ENCODE measurements at places on chromosomes 7 and 10. TPM values are rescaled to one million over a fixed set of nuclear protein-coding genes. Genes with fewer than 3 reads are reported as not detected.

DNA sequence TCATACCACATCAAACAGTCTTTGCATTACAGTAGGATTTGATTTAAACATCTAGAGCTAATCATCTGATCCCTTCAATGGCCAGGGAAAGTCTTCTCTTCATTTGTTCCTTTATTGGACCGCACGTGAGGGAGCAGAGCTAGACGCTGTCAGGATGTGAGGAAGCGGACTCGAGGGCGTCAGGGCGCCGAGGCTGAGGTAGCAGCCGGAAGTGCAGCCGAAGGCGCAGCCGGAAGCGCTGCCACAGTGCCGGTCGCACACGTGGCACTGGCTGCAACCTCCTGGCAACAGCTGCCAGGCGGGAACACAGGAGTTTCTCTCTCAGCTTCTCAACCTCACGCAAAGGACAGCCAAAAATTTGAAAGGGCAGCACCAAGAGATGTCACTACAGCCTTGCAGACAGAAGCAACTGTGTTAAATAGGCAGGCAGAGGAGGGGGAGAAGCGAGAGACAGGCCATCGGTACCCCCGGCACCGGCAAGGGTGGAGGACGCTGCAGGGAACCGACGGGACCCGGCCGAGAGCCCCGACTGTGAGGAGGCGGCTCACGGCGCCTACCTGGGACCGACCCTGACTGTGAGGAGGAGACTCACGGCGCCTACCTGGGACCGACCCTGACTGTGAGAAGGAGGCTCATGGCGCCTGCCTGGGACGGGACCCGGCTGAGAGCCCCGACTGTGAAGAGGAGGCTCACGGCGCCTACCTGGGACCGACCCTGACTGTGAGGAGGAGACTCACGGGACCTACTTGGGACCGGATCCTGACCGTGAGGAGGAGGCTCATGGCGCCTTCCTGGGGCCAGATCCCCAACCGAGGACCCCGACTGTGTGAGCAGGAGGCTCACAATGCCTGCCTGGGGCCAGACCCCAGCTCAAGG lies 32.3 kb downstream of the VIPR2 start:
- no peak overlapping the region for H3K4me3 ChIP-seq
- H3K27me3 ChIP-seq: no peaks in the 10 kb centered on the region
- H3K36me3 ChIP-seq: no peaks in the 10 kb centered on the region
- H3K27ac ChIP-seq: no peak overlapping the region
- DNase-seq: no peak

DNA sequence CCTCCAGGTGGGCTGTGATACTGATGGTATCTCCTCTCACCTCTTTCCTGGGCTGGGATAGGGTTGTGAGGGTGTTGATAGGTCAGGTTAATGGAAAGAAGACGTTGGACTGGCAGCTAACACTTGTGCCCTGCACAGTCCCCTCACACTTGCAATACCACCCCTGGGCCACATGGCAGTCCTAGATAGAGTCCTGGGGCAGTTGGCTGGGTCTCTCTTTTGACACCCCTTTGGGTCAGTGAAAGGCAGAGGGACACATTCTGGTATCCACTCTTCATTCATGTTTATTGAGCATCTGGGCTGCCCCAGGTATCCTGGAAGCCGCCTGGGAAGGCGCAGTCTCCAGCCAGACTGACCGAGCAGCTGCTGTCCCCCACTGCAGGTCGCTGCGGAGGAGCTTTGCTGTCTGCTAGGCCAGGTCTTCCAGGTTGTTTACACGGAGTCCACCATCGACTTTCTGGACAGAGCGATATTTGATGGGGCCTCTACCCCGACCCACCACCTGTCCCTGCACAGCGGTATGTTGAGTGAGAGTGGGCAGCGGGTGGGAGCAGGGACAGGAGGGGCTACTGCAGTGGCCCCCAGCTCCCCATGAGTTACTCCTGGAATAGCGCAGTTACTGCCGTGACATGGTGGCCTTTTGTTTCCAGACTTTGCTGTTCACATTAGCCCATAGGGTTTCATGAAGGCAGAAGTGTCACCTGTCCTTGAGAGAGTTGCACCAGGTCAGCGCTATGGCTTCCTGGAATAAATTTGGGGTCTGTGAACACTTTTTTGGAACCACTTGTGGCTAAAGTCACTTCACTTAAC lies 19.1 kb downstream of the NACAD start:
- no peak for DNase-seq
- H3K36me3 ChIP-seq: peaks cover 85% of the 10 kb centered on the region
- no peak overlapping the region for H3K4me3 ChIP-seq
- no peaks in the 10 kb centered on the region for H3K27me3 ChIP-seq
- no peak overlapping the region for H3K27ac ChIP-seq

GRCh38 chr10:89916468-89917215 lies 215.3 kb downstream of the KIF20B start:
- H3K36me3 ChIP-seq: no peaks in the 10 kb centered on the region
- DNase-seq: no peak
- H3K27ac ChIP-seq: no peak overlapping the region
- H3K27me3 ChIP-seq: no peaks in the 10 kb centered on the region
- no peak overlapping the region for H3K4me3 ChIP-seq
- H3K4me1 ChIP-seq: no peaks in the 10 kb centered on the region

PDGFA gene
- total RNA-seq: 26.1 TPM

GRCh38 chr7:92691578-92691977 lies 101.4 kb upstream of the FAM133B start:
- peak; percentile 84 for DNase-seq
- no peaks in the 10 kb centered on the region for H3K27me3 ChIP-seq
- no peak overlapping the region for H3K4me3 ChIP-seq
- H3K27ac ChIP-seq: no peak overlapping the region
- no peaks in the 10 kb centered on the region for H3K36me3 ChIP-seq

GRCh38 chr10:10644676-10645385 lies 372.8 kb upstream of the CELF2 start:
- peaks cover 8% of the 10 kb centered on the region for H3K4me1 ChIP-seq
- peak; percentile 62 for DNase-seq
- no peak overlapping the region for H3K4me3 ChIP-seq
- H3K27me3 ChIP-seq: no peaks in the 10 kb centered on the region
- H3K27ac ChIP-seq: peak overlapping the region; percentile 53

SLC13A1 gene
- total RNA-seq: not detected

GRCh38 chr10:113097036-113097435 lies 147.0 kb downstream of the TCF7L2 start:
- no peak overlapping the region for H3K4me3 ChIP-seq
- H3K27ac ChIP-seq: peak overlapping the region; percentile 63
- H3K36me3 ChIP-seq: peaks cover 26% of the 10 kb centered on the region

DNA sequence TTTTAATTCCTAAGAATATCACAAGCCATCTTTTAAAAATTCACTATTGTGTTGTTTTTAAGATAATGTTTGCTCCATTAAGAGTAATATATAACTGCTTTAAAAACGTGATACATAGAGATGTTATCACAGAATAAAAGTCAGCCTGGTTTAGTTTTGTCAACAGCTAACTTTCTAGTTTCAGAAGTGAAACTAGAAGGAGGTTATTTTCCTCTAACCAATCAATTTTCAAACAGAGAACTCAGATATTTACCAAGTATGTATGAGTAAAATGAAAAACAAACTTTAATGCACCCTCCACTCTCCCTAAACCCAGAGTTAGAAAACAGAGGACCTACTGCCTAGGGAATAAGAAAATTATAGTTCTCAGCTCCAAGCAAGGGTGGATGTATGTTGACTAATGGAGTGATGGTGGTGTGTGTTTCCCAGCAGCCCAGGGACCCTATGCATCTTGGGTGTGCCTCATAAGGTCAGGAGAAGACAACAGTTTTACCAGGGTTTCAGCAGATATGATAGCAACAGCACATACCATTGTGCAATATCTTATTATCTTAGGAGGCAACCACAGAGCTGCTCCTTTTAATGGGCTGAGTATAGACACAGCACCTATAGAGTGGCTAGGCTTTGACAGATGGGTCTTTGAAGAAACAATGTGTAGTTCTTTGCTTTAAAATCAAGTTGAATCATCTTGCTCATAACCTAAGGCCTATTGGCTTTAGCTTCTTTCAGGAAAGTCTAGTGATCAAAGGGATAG lies 58.4 kb downstream of the PTPRZ1 start:
- no peaks in the 10 kb centered on the region for H3K27me3 ChIP-seq
- H3K4me3 ChIP-seq: no peak overlapping the region
- no peak for DNase-seq
- no peak overlapping the region for H3K27ac ChIP-seq

GRCh38 chr7:114972567-114972966 lies 50.7 kb downstream of the MDFIC start:
- no peaks in the 10 kb centered on the region for H3K36me3 ChIP-seq
- no peak overlapping the region for H3K4me3 ChIP-seq
- no peak for DNase-seq
- H3K4me1 ChIP-seq: peaks cover 3% of the 10 kb centered on the region
- no peak overlapping the region for H3K27ac ChIP-seq

DNA sequence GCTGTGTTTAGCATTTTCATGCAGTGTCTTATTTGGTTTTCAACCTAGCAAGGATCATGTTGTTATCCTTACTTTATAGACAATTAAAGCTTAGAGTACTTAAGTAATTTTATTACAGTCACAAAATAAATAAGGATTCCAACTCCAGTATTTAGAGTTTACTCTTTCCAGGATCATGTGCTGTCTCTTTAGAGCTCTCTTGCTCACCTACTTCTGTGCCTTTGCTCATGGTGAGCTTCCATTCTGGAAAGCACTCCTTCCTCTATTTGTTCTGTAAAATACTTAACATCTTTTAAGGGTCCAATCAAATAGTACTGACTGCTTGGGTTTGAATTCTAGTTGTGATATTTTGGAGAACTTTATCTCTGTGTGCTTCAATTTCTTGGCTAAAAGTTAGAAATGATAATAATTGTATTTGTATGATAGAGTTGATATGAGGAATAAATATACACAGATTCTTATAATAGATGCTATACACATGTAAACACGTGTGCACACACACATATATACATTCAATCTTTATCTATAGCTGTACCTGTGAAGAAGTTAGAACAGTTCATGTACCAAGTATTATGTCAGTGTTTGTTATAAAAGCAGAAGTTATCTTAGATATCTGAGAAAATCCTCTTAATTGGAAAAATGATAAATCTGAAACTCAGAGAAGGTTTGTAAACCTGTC lies 18.2 kb upstream of the CALCR start:
- no peaks in the 10 kb centered on the region for H3K4me1 ChIP-seq
- H3K27ac ChIP-seq: no peak overlapping the region

FFAR4 gene
- total RNA-seq: not detected

- no peak overlapping the region for H3K27ac ChIP-seq
- H3K36me3 ChIP-seq: no peaks in the 10 kb centered on the region
- no peaks in the 10 kb centered on the region for H3K27me3 ChIP-seq
- DNase-seq: no peak
Measured at GRCh38 chr7:26912933-26913536, 48.6 kb upstream of the SKAP2 start.

OR6V1 gene
- total RNA-seq: not detected

DNA sequence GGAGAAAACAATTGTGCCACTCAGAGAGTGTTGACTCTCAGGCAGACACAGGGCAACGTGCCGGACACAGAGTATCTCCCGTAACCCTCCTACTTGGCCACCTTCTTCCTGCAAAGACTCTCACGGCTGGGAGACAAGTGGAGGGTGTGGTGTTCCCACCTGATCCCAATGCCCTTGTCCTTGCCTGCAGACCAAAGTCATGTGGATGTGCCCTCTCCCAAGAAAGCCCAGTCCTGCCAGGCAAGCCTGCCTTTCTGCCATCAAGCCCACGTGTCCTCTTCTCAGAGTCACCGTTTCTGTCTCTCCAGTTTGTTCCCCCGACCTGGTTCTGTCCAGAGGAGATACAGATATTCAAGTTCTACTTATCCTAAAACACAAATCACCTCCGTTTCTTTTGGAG lies 723 bp downstream of the PNLIPRP2 start:
- H3K36me3 ChIP-seq: no peaks in the 10 kb centered on the region
- H3K4me3 ChIP-seq: no peak overlapping the region
- peaks cover 6% of the 10 kb centered on the region for H3K27me3 ChIP-seq
- no peak for DNase-seq
- no peaks in the 10 kb centered on the region for H3K4me1 ChIP-seq

TAS2R5 gene
- 1.1 TPM for total RNA-seq

COPS6 gene
- total RNA-seq: 42.3 TPM

DNA sequence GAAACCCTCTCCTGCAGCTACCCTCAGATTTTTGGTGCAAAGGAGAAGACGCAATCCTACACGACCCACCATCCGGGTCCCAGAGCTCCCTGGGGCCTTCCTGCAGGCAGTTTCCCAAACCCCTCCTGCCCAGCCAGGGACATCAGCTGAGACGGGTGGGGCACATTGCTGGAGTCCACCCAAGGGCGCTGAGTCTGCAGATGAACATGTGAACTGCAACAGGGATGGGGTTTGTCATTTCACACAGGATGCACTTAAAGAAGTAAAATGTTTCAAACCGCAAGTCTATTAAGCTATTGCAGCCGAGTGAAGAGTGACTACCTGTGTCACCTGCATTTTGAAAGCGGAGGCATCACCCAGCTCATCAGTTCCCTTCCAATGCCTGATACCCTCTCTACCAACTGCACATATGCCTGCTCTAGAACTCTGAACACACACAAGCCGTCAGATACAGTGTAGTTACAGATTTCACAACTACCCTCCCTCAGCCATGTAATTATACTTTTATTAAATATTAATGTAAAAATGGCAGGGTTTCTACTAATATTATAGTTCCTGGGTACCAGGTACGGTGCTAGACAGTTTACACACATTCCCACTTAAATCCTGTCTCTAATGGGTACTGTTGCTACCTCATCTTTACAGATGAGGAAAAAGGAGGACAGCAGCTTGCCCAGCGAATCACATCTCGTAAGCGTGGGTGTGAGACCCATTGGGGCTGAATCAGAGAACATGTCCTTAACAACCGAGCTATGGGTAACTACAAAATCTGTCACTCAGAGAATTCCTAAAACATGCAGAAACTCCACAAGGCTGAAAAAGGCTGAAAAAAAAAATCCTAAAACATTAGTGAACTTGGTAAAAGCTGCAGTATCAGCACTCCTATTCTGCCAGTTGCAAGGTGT lies 71.2 kb downstream of the GRB10 start:
- no peak overlapping the region for H3K4me3 ChIP-seq
- no peaks in the 10 kb centered on the region for H3K4me1 ChIP-seq
- no peaks in the 10 kb centered on the region for H3K36me3 ChIP-seq
- no peaks in the 10 kb centered on the region for H3K27me3 ChIP-seq
- DNase-seq: no peak

NXPH1 gene
- total RNA-seq: not detected

DNA sequence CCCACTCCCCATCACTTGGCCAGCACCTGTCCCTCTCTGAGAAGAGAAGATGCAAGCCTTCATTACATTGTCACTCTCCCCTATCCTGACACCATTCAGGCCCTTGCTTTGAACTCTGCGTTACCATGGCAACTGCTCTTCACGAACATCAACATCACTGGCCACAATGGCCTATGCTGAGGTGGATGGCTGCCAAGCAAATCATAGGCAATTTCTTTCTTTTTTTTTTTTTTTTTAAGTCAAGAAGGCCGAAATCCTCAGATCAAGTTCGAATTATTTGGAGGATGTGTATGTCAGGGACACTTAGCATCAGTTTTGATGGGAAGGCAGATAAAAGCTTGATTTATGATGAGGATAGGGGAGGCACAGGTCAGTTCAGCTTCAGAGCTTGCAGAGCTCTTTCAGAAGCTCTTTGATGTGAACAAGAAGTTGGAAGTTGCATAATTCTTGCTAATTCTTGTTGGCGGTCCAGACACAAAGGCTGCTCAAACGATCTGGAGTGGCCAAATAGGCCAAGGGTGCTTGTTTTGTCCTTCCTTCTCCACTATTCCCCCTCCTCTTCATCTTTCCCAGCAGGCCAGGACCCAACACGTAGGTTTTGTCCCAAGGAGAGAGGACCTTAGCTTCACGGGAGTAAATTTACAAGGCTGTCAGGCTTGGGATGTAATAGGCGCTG lies 179.9 kb upstream of the NPVF start:
- H3K4me3 ChIP-seq: no peak overlapping the region
- no peak for DNase-seq
- no peaks in the 10 kb centered on the region for H3K36me3 ChIP-seq
- no peaks in the 10 kb centered on the region for H3K4me1 ChIP-seq
- peaks cover 3% of the 10 kb centered on the region for H3K27me3 ChIP-seq

XRCC2 gene
- 3.5 TPM for total RNA-seq

Measured in muscle of leg (tissue), 16 donors.